ENCODE measurements at places on chromosomes 2 and 18.

GRCh38 chr2:74416778-74417177 lies 4.6 kb downstream of the C2orf81 start:
- DNase-seq: no peak

- DNase-seq: no peak
Observed at GRCh38 chr18:34033968-34034367, 190.7 kb downstream of the NOL4 start.

DNA sequence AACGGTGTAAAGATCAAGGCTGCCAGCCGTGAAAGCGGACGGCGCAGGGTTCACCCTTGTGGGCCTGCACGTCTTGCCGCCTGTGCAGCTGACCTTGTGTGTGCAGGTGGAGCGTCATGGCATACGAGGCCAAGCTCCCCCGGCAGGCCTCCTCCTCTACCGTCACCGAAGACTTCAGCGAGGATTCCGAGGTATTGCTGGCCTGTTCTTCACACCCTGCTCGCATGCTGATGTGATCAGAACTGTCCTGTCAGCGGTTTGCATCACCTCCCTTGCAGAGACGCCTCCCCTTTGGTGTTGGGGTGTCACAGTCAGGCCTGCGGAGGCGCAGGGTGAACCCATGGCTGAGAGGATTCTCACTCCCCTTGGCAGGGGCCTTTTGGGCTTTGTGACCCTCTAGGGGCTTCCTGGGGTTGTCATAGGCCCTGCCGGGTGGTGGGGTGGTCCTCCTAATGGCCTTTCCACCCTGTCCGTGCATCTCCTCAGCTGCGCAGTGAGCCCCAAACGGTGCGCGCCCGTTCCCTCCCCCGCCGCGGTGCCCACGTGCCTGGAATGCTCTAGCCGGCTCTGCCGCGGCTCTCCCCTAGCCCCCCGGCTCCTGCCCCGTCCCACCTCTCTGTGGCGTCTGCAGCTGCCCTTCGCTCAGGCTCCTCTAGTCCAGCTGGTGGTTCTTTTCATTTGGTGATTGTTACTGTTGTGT lies 92.5 kb downstream of the DGKD start:
- DNase-seq: no peak

GRCh38 chr2:120367649-120368048 lies 21.7 kb downstream of the INHBB start:
- peak; percentile 57 for DNase-seq

DNA sequence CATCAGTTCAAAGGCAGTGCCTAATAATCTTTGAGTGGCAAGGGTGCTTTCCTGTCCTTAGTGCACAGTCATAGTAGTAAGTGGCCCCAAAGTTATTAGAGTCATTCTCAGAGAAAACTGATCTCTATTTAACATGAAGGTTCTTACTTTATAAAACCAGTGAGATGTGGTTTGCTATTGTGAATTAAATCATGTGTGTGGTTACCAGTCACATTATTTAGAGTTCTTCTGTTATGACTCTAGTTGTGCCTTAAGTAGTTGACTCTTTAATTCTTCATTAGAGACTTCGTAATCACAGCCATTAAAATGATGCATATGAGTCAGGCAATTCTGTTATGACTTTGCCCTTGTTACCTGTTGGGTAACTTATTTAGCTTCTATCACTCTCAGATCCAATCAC lies 1392.9 kb upstream of the ACVR2A start:
- DNase-seq: no peak

GRCh38 chr18:9069601-9070000 lies 32.9 kb upstream of the NDUFV2 start:
- DNase-seq: no peak

- no peak for DNase-seq
Observed at GRCh38 chr2:16649353-16650286, 16.0 kb downstream of the CYRIA start.

DNA sequence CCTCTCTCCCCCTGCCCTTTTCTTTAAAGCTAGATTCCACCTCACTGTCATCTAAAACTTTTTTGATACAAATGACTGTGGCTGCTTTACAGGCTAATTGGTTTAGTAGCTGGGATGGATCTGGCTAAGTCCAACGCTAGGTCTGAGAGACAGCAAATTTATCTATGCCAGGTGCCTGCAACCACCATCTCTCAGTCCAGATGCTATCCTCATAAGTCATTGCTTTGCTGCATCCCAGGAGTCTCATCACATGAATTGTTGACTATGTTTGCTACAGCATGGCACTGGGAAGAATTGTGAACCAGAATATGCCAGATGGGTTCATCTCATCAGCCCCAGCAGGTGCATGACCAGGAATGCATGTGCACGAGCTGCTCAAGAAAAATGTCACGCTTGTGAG lies 100.0 kb upstream of the PID1 start:
- DNase-seq: no peak

DNA sequence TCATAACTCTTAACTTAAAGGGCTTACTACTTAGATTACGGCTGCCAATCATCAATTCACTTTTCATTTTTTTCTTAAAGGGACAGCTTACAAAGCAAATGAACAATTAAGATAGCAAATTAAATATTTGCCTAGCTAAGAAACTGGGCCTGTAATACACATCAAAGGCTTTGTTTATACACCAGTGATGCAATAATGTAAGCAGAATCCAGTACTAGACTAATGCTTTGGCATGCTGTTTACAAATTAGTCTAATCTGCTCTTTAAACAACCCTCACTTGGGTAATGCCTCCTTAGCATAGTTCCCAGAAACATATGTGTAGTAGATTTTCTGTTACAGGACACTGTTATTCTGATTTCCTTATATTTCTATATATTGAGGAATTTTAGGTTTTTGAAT lies 105.8 kb downstream of the ARHGAP28 start:
- DNase-seq: no peak

DNA sequence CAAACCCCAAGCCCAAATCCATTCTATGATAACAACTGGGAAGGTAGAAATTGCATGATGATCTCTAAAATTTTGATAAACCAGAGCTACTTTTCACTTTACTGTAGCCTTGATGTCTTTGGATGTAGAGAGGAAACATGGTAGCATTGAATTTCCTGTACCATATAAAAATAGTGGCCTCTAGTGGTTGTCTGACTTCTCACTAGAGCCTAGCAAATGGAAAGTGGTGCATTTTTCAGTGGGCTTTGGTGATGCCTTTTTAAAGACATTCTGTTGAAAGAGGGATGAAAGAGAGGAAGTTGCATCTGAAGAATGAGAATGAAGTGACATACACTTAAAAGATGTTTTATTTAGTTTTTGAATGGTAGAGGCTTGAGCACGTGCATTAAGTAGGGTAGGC lies 662.2 kb downstream of the XIRP2 start:
- DNase-seq: peak; percentile 18

- no peak for DNase-seq
Observed at GRCh38 chr2:239316562-239317465, 84.0 kb downstream of the HDAC4 start.

DNA sequence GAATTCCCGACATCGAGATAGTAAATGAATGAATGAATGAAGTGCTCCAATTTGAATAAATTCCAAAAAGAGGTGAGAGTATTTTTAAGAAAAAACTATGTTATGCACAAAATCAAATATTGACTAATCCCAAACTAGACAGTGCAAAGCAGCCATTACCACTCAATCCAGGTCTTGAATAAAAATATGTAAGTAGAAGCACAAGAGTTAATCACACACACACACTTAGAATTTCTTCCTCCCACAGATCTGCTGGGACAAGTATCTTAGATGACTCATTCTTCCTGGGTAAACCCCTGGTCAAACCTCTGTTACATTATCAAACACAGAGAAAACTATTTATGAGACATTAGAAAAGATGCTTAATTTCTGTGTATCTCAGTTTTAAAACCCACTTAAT lies 102.0 kb downstream of the PLA2R1 start:
- peak; percentile 83 for DNase-seq

- DNase-seq: no peak
Observed at GRCh38 chr2:54724560-54725342, 1.3 kb downstream of the EML6 start.

Measured in fibroblast of skin of abdomen (primary cell).